ENCODE measurements at places on chromosomes 6 and 20. TPM values are rescaled to one million over a fixed set of nuclear protein-coding genes. Genes with fewer than 3 reads are reported as not detected.

GRCh38 chr20:36400909-36401735, 95.0 kb downstream of the DLGAP4 start:
- H3K27ac ChIP-seq, result no peak overlapping the region
- H3K27me3 ChIP-seq, result peaks cover 35% of the 10 kb centered on the region
- H3K4me1 ChIP-seq, result no peaks in the 10 kb centered on the region
- H3K4me3 ChIP-seq, result no peak overlapping the region
- DNase-seq, result no peak

GRCh38 chr6:125826695-125827463, 36.1 kb downstream of the NCOA7 start:
- H3K27ac ChIP-seq, result no peak overlapping the region
- H3K4me3 ChIP-seq, result no peak overlapping the region
- H3K36me3 ChIP-seq, result 0 out of 2 replicates have a peak, but pooled peaks cover 6% of the 10 kb centered on the region
- DNase-seq, result no peak
- H3K27me3 ChIP-seq, result no peaks in the 10 kb centered on the region

The EEF1A2 gene
- 75.2 TPM for total RNA-seq

- H3K27ac ChIP-seq, result no peak overlapping the region
- H3K4me1 ChIP-seq, result no peaks in the 10 kb centered on the region
- H3K27me3 ChIP-seq, result no peaks in the 10 kb centered on the region
- H3K36me3 ChIP-seq, result no peaks in the 10 kb centered on the region
Measured at GRCh38 chr6:109315341-109316110, 66.7 kb downstream of the CD164 start.

The COL19A1 gene
- total RNA-seq, result not detected

- peaks cover 12% of the 10 kb centered on the region for H3K4me1 ChIP-seq
- H3K4me3 ChIP-seq, result peak overlapping the region; percentile 65
- peak; percentile 45 for DNase-seq
- H3K27ac ChIP-seq, result no peak overlapping the region
- H3K36me3 ChIP-seq, result no peaks in the 10 kb centered on the region
Measured at GRCh38 chr6:28543651-28544610, 18.2 kb downstream of the GPX5 start.

- H3K27me3 ChIP-seq, result no peaks in the 10 kb centered on the region
- H3K4me1 ChIP-seq, result peaks cover 36% of the 10 kb centered on the region
- H3K27ac ChIP-seq, result no peak overlapping the region
- DNase-seq, result no peak
- H3K36me3 ChIP-seq, result no peaks in the 10 kb centered on the region
Measured at GRCh38 chr6:159981403-159982245, 12.7 kb downstream of the IGF2R start.

DNA sequence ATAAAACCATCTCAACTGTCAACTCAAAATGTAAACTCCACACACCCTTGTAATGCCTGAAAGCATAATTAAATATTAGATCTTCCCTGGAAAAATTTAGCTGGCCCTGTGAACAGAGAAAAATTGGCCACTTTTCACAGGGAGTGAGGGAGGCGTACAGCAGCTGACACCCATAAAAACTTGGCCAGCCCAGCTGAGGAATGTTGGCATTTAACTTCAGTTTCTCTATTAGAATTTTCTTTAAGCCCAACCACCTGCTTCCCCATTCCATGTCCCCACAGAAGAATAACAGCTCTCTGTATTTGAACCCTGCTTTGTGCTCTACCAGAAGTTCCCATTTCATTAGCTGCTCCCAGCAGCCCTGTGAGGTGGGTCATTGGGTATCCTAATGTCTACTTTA, 41.0 kb downstream of the PKHD1 start:
- no peaks in the 10 kb centered on the region for H3K4me1 ChIP-seq
- H3K27ac ChIP-seq, result no peak overlapping the region
- no peaks in the 10 kb centered on the region for H3K36me3 ChIP-seq
- H3K27me3 ChIP-seq, result no peaks in the 10 kb centered on the region
- H3K4me3 ChIP-seq, result no peak overlapping the region
- no peak for DNase-seq

DNA sequence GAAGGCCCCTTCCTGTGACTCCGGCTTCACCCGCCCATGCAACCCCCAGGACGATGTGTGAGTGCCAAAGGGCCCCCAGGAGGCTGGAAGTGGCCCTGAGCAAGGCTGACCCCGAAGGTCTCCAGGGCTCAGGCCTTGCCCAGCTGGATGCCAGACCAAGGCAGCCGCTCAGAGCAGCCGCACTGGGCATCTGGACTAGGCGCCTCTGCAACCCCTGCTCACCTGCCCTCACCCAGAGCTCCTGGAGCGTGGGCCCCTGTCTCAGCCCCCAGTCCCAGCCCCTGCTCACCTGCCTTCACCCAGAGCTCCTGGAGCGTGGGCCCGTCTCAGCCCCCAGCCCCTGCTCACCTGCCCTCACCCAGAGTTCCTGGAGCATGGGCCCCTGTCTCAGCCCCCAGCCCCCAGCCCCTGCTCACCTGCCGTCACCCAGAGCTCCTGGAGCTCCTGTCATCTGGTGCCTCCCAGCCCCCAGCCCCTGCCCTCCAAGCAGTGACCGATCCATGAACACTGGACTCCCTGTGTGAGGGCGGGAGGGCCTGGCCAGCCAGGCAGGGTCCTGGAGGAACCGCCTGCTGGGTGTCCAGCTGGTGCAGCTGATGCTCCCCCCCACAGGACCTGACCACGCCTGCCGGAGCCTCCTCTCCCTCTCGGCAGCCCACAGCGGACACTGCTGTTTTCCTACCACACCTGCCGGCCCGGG, 1.1 kb downstream of the SRMS start:
- H3K36me3 ChIP-seq, result no peaks in the 10 kb centered on the region
- no peak for DNase-seq
- H3K4me1 ChIP-seq, result peaks cover 57% of the 10 kb centered on the region
- no peaks in the 10 kb centered on the region for H3K27me3 ChIP-seq

- H3K4me1 ChIP-seq, result peaks cover 26% of the 10 kb centered on the region
- no peak overlapping the region for H3K4me3 ChIP-seq
- no peak overlapping the region for H3K27ac ChIP-seq
Measured at GRCh38 chr6:71298459-71298858, 9.8 kb downstream of the OGFRL1 start.

- no peak overlapping the region for H3K27ac ChIP-seq
- no peak overlapping the region for H3K4me3 ChIP-seq
- H3K27me3 ChIP-seq, result no peaks in the 10 kb centered on the region
- no peaks in the 10 kb centered on the region for H3K36me3 ChIP-seq
Measured at GRCh38 chr6:48378884-48379407, 267.9 kb upstream of the PTCHD4 start.

DNA sequence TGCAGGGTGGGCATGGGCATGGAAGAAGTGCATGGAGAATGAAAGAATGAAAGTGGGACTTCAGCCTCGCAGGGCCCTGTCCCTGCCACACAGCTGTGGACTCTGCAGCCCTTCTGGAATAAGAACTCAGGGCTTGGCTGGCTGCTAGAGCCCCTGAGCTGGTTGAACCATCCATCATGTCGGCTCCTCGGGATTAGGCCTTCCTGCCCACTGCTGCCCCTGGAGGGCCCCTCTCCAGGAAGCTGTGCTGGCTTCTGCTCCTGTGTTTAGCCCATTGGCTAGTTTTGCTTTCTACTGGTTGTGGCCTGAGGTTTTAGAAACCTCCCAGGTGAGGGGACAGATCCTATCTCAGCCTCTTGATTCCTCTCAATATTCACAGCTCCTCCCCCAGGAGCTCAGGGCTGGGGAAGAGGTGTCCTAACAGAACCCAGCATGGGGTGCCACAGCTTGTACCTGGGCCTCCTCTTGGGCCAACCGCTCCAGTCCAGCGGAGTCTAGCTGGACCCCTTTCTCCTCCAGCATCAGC, 7.9 kb downstream of the AARS2 start:
- H3K4me1 ChIP-seq, result no peaks in the 10 kb centered on the region
- no peak for DNase-seq
- no peaks in the 10 kb centered on the region for H3K27me3 ChIP-seq
- no peak overlapping the region for H3K27ac ChIP-seq
- 0 out of 2 replicates have a peak, but pooled peaks cover 6% of the 10 kb centered on the region for H3K36me3 ChIP-seq
- H3K4me3 ChIP-seq, result no peak overlapping the region

The LYRM4 gene
- total RNA-seq, result 37.0 TPM

GRCh38 chr6:122116119-122116834, 283.2 kb upstream of the HSF2 start:
- H3K4me1 ChIP-seq, result no peaks in the 10 kb centered on the region
- H3K27ac ChIP-seq, result no peak overlapping the region
- H3K27me3 ChIP-seq, result no peaks in the 10 kb centered on the region
- no peaks in the 10 kb centered on the region for H3K36me3 ChIP-seq
- no peak for DNase-seq

DNA sequence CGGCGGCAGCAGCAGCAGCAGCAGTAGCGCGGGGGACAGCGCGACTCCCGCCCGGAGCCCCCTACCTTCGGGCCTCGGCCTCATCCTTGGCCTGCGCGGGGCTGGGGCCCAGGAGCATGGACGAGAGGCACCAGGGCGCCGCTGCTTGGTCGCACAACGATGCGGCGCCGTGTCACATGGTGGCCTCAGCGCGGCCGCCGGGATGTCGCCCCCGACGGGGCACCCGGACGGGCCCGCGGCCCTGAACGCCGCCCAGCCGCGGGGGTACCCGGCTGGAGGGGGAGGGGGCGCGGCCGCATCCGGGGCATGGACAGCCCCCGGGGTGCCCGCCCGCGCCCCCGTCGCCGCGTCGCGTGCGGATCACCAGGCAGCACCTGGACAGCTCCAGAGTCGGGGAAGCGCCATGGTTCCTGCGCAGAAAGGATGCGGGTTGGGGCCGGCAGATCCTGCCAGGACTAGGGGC, 57.1 kb downstream of the CDH22 start:
- no peak for DNase-seq
- H3K36me3 ChIP-seq, result no peaks in the 10 kb centered on the region
- peaks cover 79% of the 10 kb centered on the region for H3K27me3 ChIP-seq
- no peak overlapping the region for H3K27ac ChIP-seq
- H3K4me1 ChIP-seq, result no peaks in the 10 kb centered on the region

DNA sequence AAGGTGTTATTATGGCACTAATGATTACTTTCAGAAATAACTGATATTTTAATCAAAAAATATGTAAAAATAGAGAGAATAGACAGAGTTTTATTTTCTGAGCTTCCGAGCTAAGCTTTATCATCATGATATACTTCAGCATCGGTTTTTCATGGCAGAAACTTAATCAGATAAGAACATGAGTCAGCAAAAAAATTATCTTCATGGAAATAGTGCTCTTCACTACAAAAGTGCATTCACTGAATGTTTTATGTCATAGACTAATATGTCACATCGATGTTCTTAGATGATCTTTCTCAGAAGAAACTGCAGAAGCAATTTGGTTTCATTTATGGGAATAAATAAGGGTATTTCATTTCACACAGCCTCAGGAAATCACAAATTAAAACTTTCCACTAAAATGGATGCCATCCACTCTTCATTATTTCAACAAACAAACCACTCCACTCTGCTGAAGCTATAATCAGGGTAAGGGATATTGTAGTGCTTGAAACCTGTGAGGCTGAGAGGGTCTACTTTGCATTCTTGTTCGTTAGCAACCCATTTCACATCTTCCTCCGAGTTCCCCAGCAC, 10.2 kb upstream of the MAP3K7 start:
- no peaks in the 10 kb centered on the region for H3K36me3 ChIP-seq
- no peaks in the 10 kb centered on the region for H3K27me3 ChIP-seq
- H3K4me1 ChIP-seq, result no peaks in the 10 kb centered on the region
- no peak for DNase-seq
- H3K27ac ChIP-seq, result no peak overlapping the region
- no peak overlapping the region for H3K4me3 ChIP-seq

GRCh38 chr20:57582432-57583288, 21.8 kb downstream of the PCK1 start:
- H3K4me3 ChIP-seq, result no peak overlapping the region
- no peak for DNase-seq
- H3K27ac ChIP-seq, result no peak overlapping the region
- no peaks in the 10 kb centered on the region for H3K4me1 ChIP-seq

The SLC17A3 gene
- total RNA-seq, result not detected

The MAK gene
- total RNA-seq, result 1.6 TPM

GRCh38 chr6:69232911-69233448, 563.8 kb downstream of the LMBRD1 start:
- H3K4me1 ChIP-seq, result no peaks in the 10 kb centered on the region
- no peaks in the 10 kb centered on the region for H3K27me3 ChIP-seq
- no peak overlapping the region for H3K4me3 ChIP-seq
- H3K27ac ChIP-seq, result no peak overlapping the region
- no peak for DNase-seq

- H3K27ac ChIP-seq, result peak overlapping the region; percentile 80
- H3K4me1 ChIP-seq, result peaks cover 28% of the 10 kb centered on the region
- H3K36me3 ChIP-seq, result peaks cover 31% of the 10 kb centered on the region
- peak overlapping the region; percentile 90 for H3K4me3 ChIP-seq
Measured at GRCh38 chr6:31663961-31664789, 622 bp downstream of the GPANK1 start.

DNA sequence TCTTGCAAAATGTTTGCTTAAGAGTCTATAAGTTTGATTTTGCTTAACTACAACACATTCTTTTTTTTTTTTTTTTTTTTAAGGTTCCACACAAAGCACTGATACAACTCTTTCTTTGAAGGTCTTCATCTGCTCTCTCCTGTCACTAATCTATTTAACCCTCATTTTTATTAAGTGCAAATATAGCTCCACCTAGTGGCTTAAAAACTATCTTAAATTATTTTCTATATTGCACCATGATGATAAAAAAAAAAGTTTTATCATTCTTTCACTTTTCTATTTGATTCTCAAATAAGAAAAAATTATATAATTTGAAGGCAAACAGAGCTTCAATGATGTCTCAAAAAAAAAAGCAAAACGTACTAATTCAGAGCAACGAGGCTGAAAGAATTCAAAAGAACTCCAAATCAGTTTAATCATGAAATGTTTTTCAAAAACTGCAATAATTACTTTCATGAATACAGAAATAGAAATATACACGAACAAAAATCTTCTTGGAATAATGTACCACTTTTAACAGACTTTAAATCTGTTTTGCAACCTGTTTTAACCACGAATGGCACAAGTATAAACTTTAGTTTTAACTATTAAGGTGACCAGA, 12.8 kb downstream of the ESF1 start:
- H3K27ac ChIP-seq, result no peak overlapping the region
- no peak overlapping the region for H3K4me3 ChIP-seq

- H3K4me3 ChIP-seq, result peak overlapping the region; percentile 22
- H3K36me3 ChIP-seq, result no peaks in the 10 kb centered on the region
- DNase-seq, result no peak
- H3K27ac ChIP-seq, result peak overlapping the region; percentile 89
Measured at GRCh38 chr6:129671442-129672340, 38.3 kb downstream of the ARHGAP18 start.

The MRPS18B gene
- total RNA-seq, result 86.8 TPM

GRCh38 chr20:60630609-60631008, 621.5 kb upstream of the CDH4 start:
- no peaks in the 10 kb centered on the region for H3K4me1 ChIP-seq
- H3K36me3 ChIP-seq, result no peaks in the 10 kb centered on the region
- H3K27me3 ChIP-seq, result peaks cover 84% of the 10 kb centered on the region
- no peak overlapping the region for H3K27ac ChIP-seq

The LRRC1 gene
- 23.0 TPM for total RNA-seq

- no peaks in the 10 kb centered on the region for H3K4me1 ChIP-seq
- H3K4me3 ChIP-seq, result no peak overlapping the region
- H3K27ac ChIP-seq, result no peak overlapping the region
Measured at GRCh38 chr6:129786548-129786947, 74.6 kb downstream of the TMEM244 start.
